NCI-H1048 (cell line): ENCODE measurements at places on chromosomes 1 and 21.

DNA sequence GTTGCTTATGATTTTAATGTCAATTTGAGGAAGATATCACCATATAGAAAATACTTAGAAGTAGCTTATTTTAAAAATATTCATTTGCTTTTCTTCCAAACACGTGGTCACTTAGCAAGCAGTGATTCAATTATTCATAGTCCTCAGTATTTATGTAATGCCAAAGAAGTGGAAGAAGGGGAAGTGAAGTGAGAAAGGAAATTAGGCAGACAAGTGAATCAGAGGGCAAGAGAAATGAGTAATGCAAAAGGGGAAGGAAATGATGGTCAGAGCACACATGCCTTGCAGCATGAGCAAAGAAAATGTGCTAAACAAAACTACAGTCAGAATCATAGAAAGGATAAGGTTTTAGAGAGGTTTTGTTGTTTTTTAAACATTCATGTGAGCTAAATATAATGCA lies 31.8 kb downstream of the SDCCAG8 start:
- DNase-seq: no peak

DNA sequence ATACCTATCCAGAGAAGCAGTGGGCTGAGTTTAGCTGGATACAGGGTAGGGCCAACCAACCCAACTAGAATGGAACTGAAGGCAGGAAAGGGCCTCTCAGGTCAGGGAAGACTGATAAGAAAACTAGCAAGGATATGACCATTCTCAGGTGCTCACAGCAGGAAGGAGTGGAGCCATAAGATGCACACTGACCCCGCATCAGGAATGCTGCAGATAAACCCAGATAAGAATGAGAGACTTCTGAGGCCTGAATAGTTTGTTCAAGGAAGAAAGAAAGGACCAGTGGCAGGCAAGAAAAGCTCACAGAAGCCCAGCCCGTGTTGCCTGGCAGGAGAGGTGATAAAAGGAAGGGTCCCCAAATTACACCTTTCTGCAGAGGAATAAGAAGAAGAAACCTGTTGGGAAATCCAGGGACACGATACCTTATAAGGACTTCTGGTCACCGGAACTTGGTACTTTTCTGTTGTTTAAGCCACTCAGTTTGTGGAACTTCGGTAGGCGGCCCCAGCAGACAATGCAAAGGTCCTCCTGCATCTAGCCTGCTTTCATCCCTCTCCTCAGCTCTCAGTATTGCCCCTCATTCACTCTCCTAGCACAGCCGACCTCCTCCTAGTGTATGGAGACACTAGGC lies 58.9 kb downstream of the ATP1A1 start:
- no peak for DNase-seq

DNA sequence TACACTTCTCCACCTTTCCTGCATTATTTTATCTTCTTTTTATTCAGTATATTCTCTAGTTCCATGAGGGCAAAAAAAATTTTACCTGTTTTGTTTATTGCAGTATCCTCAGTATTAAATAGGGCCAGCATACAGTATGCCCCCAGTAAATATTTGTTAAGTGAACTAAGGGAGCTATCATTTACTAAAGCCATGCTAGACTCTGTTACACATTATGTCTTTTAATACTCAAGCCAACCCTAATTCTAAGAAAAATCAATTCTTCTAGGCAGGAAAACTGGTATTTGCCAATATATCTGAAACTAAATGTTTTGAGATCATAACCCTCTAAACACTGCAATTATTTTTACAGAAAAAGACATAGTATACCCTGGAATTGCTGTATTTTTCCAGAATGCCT lies 18.3 kb downstream of the TMEM50A start:
- DNase-seq: no peak

DNA sequence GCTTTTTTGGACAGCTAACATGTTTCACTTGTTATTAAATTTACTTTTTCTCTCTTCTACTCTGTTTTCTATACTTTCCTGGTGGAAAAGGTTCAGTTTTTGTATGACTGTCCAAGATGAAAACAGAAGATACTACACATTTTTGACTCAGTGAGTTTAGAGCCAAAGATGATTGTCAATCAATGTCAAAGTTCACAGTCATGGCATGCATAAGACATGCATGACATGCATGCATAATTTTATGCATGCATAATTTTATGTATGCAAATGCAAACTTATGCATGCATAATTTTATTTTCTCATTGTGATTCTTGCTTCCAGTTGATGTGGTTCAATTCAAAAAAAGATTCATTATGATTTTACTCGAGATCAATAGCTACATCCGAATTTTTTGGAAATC lies 48.1 kb upstream of the TMPRSS15 start:
- DNase-seq: no peak

GRCh38 chr1:237539055-237539454 lies 351.7 kb downstream of the ZP4 start:
- no peak for DNase-seq

DNA sequence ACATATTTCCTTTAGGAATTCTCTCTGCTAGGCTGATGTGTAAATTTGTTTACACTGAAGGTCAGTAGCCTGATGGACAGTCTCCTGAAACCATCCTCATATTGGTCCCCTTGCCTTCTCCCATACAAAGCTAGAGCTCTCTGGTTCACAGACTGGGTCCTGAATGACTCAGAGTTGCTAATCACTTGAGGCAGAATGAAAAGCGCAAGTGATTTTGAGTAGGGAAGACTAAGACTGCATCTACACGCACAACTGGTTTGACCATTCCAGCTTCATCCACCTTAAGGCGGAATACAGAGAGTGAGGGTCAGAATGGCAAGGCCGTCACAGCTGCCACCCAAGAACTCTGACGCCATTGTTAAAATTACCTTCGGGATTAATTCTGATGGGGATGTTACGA lies 70.2 kb upstream of the KIF26B start:
- no peak for DNase-seq

GRCh38 chr1:1907098-1907736 lies 7.8 kb upstream of the CALML6 start:
- DNase-seq: no peak

- no peak for DNase-seq
These were observed 91.6 kb downstream of the RGL1 start for GRCh38 chr1:183896466-183897048.

DNA sequence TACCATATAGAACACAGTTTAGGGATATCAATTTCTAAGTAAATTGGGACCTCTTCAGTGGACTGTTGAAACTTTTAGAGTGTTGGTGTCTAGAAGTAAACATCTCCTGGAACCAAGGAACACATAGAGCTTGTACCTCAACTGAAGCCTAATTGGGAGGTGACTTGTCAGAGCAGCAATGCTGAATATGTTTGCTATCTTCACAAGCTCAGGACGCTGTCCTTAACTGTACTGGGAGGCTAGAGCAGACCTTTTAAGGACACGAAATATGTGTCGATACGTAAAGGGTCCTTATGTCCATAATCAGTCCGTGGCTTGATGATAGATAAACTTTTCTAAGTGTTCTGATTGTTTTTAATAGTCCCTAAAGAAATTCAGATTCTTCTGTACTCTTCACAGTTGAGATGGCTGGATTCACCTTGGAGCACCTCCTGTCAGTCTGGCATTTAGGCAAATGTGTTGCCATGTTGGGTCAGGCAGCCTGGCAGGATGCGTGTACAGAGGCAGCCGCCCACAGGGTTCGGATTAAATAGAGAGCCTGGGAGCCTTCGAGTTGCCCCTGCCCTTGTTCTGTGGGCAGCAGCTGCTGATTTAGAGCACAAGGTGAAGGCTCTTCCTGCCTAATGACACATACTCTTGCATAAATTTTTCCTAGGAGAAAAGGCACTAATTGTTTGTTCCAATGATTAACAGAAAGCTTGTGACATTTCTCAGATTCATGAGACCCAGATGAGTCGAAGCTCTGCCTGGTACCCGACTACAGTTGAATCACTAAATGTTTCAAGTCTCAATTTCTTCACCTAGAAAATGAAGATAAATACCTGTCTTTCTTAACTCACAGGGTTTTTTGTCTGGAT lies 3.6 kb downstream of the ACTN2 start:
- no peak for DNase-seq

- no peak for DNase-seq
These were observed 7.1 kb upstream of the DR1 start for GRCh38 chr1:93338387-93339146.

DNA sequence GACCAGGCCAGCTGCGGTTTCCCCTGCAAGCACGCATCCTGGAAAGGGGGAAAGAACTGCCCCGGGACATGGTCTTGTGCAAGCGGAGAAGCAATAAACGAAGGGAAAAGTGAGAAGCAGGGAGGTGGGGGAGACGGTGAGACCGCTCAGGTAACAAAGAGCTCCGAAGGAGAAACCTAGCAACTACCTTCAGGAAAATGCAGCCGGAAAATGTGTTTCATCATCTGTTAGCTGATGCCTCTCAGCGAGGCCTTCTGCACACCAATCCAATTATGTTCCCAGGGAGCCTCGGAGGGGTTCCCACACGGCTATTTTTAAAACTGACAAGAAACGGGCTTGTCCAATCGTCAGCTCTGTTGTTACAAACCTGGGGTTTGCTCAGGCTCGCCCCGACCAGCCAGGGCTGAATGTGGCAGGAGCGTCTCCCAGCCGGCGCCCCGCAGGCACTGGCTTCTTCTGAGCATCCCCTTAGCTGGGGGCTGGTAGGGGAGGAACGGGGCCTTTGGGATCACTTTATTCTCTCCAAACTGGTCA lies 3.4 kb downstream of the RIPK4 start:
- DNase-seq: no peak

GRCh38 chr21:28283641-28284490 lies 708.8 kb downstream of the LTN1 start:
- DNase-seq: no peak

GRCh38 chr21:38751379-38752050 lies 54.2 kb upstream of the ETS2 start:
- no peak for DNase-seq

- no peak for DNase-seq
These were observed 3.8 kb downstream of the DR1 start for GRCh38 chr1:93349231-93350135.

DNA sequence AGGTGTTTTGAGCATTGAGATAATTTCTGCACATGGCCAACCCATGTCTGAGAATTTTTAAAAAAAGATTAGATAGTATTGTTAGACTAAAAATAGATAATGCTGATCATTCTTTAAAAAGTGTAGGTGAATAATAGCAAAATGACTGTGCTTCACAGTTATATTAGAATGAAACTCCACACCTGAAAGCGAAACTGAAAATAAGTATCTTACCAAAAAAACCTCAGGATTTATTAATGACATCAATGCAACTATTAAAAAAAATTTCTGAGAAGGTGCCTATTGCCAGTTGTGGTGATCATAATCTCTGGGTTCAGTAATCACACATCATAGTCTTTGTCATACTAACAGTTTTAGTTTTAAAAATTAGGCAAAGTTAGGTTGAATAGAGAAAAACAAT lies 36.5 kb downstream of the PLA2G4A start:
- no peak for DNase-seq

GRCh38 chr1:172515436-172515835 lies 17.5 kb upstream of the SUCO start:
- no peak for DNase-seq

DNA sequence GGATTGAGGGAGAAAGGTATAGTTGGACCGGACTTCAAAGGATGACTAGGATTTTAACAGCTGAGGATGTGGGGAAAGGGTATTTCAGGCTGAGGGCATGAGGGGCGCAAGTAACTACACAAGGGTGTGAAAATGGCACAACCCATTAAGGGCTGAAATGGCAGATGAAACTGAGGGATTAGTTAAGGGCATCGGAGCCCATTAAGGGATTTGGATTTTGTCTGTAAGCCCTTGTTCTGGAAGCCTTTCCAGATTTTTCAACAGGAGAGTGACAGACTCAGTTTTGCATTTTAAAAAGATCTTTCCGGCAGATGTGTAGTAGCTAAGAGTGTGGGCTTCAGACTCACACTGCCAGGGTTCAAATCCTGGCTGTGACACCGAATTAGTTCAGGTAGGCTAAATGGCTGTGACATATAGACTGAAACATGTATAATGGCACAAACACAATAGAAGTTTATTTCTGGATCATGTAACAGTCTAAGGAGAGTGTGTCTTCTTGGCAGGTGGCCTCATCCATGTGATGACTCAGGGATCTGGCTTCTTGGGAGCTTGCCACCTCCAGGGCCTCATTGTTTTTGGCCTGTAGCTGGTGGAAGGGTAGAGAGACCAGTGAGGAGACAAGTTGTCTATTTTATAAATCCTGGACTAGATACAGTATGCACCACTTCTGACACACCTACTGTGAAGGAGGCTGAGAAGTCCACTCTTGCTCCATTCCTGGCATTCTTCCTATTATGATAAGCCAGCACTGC lies 49.6 kb downstream of the UBE2T start:
- DNase-seq: no peak

GRCh38 chr1:172390301-172390682 lies 30.2 kb upstream of the C1orf105 start:
- no peak for DNase-seq

GRCh38 chr1:54927472-54928240 lies 40.7 kb upstream of the DHCR24 start:
- DNase-seq: no peak

GRCh38 chr1:193104502-193104906 lies 710 bp downstream of the GLRX2 start:
- DNase-seq: peak; percentile 27
